Myocyte (in vitro differentiated cells): ENCODE measurements at places on chromosomes 3 and 15.

DNA sequence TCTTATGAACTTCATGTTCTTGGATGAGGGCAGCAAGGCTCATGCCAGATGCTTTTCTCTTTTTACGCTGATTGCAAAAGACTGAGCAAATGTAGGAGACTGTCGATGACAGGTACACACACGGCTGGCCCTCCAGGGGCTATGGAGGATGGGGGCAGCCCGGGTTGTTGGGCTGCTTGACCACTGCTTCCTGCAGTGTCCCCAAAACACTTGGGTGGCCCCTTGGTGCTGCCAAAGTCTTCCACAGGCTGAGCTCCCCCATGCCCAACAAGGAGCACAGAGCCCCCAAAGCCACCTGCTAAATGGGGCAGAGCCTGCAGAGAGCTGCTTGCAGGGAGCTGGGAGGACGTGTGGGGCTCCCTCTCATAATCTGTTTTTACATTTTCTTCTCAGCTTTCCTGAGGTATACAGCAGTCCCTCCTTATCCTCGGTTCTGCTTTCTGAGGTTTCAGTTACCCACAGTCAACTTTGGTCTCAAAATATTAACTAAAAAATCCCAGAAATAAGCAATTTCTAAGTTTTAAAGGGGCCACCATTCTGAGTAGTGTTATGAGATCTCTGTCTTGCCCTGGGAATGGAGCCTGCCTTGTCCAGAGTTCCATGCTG lies 7.3 kb downstream of the PRR23E start:
- DNase-seq: no peak

- DNase-seq: no peak
Measured at GRCh38 chr3:64196236-64196929, 28.9 kb downstream of the PRICKLE2 start.

GRCh38 chr15:64151727-64152506 lies at the start of gene SNX22:
Gene SNX22, plus strand, starts transcription at chr15:64151731. Its CDS starts 45 bp downstream, at chr15:64151776.
- DNase-seq: no peak

GRCh38 chr3:156180077-156180476 lies 59.7 kb downstream of the KCNAB1 start:
- no peak for DNase-seq

- peak; percentile 16 for DNase-seq
Measured at GRCh38 chr3:104885214-104885814, 481.4 kb upstream of the ALCAM start.

DNA sequence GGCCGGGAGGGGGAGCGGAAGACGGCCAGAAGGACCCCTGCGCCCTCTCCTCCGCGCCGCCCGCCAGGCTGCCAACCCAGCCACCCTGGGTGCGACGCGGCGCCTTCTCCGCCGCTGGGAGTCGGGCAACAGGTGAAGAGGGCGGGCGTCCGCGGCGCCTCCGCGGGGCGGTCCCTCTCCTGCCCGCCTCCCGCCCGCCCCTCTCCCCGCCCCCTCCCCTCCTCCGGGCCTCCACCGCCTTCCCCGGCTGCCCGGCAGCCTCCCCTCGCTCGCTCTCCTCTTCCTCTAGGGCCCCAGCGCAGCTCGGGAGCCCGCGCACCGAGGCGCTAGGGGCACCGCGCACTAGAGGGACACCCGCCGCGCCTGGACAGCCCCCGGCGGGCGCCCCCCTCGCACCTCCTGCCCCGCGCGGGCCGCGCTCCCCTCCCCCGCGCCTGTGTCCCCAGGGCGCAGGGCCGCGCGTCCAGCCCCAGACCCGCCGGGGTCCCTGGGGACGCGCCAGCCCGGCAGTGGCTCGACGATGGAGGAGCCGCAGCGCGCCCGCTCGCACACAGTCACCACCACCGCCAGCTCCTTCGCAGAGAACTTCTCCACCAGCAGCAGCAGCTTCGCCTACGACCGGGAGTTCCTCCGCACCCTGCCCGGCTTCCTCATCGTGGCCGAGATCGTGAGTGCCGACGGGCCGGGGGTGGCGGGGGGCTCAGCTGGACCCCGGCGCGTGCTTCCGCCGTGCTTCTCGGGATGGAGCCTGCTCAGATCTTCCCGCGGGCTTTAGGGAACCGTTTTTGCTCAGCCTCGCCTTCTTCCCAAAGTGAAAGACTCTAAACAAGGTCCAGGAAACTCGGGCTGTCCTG lies at the start of gene CMTM8:
Gene CMTM8 (plus strand): TSS at position 228 of the 854 bp plus-strand sequence. CDS start 293 bp downstream, at position 521.
- DNase-seq: peak; percentile 60

- DNase-seq: no peak
Measured at GRCh38 chr3:119774444-119774843, 7.5 kb upstream of the NR1I2 start.

GRCh38 chr3:136465296-136465695 lies 215.2 kb downstream of the PCCB start:
- DNase-seq: no peak

DNA sequence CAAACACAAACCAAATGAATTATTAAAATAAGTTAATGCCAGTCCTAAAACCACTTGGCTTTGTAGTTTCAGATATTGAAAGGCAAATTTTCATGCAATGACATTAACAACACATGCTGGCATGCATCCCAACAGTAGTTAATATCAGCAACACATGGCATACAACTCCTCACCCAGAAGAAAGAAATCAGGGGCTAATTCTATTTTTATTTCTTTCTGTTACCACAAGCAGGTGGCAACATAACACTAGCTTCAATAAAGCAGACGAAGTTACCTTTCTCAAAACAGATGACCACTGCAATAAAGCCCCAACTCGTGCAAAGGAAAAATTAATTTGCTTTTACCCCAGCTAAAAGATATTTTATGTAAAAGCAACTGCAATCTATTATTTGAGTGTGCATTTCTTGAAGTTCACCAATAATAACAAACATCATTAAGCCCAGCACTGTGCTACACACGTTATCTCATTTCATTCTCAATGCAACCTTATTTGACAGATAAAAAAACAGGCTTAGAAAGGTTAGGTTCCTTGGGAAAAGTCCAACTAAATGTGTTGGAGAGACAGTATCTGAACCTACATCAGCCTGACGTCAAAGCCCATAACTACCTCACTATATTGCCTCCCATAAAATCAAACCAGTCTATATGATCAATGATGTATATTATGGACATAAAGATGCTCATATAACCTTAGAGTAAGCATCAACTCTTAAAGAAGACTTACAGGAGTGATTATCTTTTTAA lies 2.8 kb downstream of the TOP2B start:
- peak; percentile 66 for DNase-seq

GRCh38 chr3:12187448-12188327 lies 29.0 kb upstream of the TIMP4 start:
- DNase-seq: no peak

DNA sequence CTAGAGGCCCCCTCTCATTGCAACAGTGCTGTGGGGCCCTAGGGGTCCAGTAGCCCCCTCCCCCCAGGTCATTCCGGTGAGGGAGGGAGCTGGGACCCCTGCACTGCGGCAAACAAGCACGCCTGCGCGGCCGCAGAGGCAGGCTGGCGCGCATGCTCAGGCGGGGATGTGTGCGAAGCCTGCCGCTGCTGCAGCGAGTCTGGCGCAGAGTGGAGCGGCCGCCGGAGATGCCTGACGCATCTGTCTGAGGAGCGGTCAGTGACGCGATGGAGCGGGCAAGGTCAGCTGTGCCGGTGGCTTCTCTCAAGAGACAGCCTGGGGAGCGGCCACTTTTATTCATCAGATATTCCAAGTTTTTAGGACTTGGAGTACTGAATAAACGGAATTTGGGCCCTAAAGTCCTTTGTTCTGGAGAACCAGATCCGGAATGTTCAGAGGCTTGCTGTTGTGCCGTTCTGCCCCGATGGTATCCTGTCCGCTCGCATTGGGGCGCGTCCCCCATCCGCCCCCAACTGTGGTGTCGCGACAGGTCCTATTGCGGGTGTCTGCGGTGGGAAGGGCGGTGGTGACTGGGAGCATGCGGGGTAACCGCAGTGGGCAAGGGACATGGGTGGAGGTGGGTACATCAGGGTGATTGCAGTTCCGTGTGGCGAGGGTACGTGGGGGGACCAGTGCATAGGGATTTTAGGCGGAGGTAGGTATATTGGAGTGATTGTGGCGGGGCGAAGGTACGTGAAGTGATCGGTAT lies at the start of the genes SNRPN and SNURF:
Gene SNRPN (plus strand): TSS at position 205 of the 748 bp plus-strand sequence. CDS start 19,467 bp downstream, outside the sequence.
Gene SNURF (plus strand): TSS at position 205 of the 748 bp plus-strand sequence. CDS start 62 bp downstream, at position 267.
- peak; percentile 83 for DNase-seq

DNA sequence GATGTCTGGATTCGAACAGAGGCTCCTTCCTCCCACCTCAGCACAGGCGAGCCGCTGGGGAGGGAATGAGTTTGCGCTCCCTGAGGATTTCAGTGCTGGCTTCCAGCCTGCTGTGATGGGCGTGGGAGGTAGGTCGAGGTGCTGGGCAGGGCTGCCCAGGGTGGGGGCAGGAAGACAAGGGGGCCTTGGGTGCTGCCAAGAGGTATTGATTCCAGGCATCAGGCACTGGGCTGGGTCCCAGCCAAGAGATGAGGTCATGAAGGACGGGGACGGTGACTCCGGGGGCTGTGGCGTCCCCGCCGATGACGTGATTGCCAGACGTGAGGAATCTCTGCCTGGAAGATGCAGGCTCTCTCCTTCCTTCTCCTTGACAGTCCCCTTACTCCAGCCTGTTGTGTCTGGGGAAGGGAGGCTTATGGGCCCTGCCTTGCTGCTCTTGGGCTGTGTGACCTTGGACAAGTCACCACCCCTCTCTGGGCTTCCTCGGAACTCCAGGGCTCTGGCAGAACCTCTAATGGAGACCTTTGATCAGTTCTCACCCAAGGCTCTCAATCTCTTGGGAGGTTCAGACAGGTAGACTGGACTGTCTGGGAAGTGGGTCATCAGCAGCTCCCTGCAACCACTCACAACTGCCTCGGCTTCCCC lies 116.8 kb downstream of the FBLN2 start:
- no peak for DNase-seq

DNA sequence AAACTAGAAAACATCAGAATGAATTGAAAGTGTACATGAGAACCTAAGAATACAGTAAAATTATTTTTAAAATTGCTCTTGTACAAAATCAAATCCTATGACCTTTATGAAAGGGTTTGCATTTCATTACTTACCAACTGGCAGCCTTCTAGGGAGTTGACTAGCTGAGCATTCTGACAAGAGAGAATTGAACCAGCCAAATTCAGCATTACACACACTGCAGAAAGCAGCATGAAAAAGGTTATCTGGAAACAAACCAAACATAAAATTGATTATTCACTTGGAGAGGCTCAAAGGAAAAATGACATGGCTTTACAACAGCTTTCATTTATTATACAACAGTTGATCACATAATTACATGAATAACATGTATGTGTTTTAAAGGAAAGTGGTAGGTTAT lies 17.4 kb downstream of the NSMCE3 start:
- DNase-seq: no peak

GRCh38 chr3:109045271-109046040 lies 72.5 kb downstream of the MORC1 start:
- DNase-seq: no peak

GRCh38 chr3:106172780-106173179 lies 304.0 kb upstream of the CBLB start:
- DNase-seq: no peak

DNA sequence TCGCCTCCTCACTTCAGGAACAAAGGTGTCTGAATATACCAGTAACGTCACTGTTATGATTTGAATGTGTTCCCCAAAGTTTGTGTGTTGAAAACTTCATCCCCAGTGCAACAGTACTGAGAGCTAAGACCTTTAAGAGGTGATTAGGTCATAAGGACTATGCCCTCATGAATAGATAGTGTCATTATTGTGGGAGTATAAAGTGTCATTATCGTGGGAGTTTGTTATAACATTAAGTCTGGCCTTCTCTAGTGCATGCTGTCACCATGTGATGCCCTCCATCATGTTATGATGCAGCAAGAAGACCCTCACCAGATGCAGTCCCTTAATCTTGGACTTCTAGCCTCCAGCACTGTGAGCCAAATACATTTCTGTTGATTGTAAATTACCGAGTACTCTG lies 53.7 kb upstream of the TLE3 start:
- DNase-seq: no peak

DNA sequence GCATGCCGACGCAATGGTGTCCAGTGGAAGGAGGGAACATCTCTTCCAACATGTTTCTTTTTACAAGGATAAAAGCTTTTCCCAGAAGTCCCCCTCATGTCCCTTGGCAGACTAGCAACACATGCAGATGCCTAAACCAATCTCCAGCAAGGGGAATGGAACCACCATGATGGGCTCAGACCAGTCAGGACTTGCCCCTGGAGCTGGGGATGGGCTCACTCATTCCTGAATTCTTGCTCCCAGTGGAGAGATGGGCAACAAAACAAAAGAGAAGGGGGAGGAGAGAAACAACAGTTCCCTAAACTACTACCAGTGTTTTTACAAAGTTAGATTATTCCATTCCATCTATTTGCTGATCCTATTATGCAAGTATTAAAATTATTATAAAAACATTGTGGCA lies 76.8 kb upstream of the OXTR start:
- DNase-seq: no peak

DNA sequence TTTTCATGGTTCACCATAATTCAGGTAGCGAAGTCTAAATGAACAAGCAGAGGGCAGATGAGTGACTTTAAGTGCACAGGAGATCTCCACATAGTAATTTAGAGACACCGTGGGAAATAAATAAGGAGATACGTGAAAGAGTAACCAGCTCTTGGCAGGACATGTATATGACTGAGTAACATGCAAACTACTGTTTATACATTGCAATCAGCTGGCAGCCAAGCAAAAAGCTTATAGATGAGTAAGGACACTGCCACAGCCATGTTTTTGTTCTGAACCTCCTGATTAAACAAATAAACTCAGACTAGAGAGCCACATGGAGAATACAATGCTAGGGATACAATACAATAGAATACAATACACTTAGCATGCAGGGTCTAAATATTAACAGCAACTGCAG lies 252.4 kb downstream of the FHIT start:
- no peak for DNase-seq
